Fibroblast of gingiva (primary cell): ENCODE measurements at places on chromosomes 1 and 21.

GRCh38 chr1:179082999-179083335 is 1.1 kb downstream of the TOR3A start:
- DNase-seq = no peak

GRCh38 chr1:108824051-108824450 is 32.8 kb downstream of the AKNAD1 start:
- no peak for DNase-seq

DNA sequence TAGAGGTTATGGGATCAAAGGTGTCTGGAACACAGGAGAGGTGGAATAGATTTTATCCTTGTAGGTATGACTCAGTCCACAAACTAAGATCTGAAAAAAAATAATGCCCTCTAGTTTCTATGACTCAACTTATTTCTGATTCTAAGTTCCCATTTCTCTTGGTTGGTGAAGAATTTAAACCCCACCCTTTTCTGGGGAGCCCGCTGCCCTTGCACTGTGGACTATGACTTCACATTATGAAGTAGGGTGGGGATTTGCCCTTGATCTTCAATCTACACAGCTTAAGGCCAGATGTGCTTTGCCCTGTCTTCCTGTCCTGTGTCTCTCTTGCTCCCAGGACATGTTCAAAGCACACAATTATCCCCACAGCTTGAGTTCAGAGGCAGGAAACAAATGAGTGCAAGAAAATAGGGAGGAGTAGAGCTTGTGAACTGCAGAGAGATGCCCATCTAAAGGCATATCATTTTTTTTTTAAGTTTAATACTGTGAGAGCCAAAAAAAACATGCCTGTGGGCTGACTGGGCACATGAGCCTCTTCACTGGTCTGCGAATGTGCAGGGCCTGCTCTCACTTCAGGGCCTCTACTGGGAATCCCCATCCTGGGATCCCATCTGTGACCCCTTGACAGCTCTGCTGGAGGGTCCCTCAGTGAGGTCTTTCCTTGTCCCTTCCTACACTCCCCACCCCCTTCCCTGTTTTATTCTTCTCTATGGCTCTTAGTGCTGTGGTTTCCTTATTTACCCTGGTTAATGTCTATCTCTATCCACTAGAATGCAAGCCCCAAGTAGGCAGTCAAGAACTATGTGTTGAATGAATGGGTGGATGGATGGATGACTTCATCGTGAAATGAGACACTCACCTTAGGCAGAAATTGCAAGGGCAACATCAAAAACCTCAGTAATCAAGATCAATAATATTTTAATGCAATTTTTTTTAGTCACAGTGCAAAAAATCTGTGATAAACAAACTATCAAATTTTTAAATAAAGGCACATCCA is 61.5 kb downstream of the CD58 start:
- peak; percentile 83 for DNase-seq

DNA sequence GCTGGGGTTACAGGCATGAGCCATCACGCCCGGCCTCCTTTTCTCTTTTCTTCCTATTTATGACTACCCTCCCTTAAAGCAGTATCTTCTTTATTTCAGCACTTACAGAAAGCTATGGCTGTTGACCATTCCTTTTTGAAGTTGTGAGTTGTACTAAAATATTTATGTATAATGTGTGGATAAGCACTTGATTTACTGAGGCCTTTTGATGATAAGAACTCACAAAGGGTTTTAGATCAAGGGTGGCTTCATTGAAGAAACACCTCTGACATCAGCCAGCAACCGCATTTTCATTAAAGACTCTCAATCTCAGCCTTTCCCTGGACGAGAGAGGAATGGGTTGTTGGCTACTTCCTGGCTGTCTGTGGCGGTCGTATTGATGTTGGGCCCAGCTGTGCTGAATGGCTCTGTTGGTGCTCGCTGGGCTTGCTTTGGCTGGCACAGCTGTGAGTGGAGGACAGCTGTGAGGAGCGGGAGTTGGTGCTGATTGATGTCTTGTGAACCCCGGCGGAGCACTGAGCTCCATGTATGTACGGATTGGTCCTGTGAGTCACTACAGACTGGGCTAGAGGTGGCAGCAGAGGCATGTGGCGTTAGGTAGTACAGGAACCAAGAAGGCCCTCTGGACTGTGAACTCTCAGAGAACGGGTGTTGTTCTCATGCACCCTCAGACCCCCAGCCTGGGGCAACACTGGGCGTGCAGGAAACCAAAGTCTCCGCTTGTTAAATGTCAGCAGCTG is 208.8 kb downstream of the KIF26B start:
- no peak for DNase-seq

- DNase-seq = no peak
These were observed 48.5 kb downstream of the EVI5 start for GRCh38 chr1:92736395-92736794.

DNA sequence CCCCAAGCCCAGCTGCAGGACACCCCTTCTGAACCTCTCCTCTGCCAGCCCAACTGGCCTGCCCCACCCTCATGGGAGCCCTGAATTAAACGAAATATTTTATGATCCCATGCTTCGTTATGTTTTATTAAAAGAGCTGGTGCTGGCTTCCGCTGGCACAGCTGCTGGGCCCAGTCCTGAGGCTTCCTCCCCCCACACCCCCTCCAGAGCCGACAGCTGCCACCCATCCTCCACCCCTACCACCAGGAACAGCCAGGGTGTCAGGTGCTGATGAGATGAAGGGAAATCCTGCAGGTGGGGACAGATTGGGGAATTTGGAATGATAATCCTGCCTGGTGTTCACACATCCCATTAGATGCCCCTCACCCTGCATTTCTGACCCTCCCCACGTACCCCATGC is 19.0 kb downstream of the IGSF21 start:
- DNase-seq = no peak

- no peak for DNase-seq
These were observed 110.6 kb upstream of the ATP1A1 start for GRCh38 chr1:116262207-116262994.

DNA sequence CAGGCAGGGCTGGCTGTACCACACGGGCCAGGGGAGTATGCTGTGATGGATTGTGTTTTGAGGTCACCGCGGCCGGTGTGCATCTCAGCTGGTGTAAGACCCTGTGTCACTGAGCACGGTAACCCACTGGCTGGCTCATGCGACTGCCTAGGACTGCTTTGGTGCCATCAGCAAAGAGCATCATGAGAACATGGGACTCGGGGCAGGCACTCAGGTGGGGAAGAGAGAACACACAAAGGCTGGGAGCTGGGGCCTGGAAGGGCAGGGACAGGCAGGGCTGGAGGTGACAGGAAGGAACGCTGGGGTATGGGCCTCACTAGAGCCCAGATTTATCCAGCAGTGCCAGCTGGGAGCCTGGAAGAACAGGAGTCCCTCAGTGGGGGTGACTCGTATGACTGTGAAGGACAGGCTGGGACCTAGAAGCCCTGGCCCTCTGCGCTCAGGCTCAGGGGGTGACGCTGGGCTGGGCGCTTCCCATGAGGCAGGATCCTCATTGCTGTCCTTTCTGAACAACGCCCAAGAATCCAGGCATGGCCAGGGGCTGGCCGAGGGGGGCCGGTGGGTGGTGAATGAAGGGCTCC is 210.4 kb upstream of the VAMP3 start:
- DNase-seq = no peak
